CD4-positive, CD25-positive, alpha-beta regulatory T cell (primary cell): ENCODE measurements at places on chromosomes 6 and 20.
A peak's percentile ranks its signal among the peaks of the same experiment; 100 is the strongest.

DNA sequence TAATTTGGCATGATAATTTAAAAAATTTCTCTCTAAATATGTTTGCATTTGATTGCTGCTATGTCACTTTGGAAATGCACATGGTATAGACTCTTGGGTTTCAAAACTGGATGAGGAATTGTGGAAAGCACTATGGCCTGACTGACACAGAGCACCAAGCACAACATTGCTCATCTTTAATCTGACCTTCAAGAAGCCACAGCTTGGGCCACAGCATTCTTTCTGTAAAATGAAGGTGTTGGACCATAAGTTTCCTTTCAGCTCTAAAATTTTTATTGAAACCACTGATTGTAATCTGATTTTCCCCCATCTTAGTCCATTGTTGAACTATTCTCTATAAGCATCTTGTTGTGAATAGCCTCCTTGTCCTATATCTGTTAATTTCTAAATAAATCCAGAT is 41.0 kb downstream of the QKI start:
- no peak for DNase-seq

DNA sequence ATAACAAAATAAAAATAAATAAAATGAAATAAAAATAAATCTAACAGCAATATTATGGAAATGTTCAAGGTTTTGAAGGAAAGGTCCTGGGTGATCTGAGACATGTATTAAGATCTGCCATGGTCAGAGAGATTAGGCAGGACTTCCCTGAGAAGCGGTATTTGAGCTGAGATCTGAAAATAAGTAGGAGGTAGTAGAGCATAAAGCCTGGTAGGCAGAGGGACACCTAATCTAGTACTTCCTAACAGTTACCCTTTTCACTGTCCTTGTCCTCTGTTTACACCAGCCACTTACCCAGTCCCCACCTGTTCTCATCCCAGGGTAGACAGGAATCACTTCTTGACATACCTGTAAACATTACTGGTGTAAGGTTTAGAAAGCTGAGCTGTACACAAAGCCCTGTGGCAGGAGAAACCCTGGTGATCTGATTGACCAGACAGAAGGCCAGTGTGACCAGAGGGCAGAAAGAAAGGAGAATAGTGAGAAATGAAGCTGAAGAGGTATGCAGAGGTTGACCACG is 8.3 kb upstream of the ZNF318 start:
- DNase-seq = no peak

- DNase-seq = no peak
Measured at GRCh38 chr6:13425270-13425873, 62.0 kb downstream of the GFOD1 start.

DNA sequence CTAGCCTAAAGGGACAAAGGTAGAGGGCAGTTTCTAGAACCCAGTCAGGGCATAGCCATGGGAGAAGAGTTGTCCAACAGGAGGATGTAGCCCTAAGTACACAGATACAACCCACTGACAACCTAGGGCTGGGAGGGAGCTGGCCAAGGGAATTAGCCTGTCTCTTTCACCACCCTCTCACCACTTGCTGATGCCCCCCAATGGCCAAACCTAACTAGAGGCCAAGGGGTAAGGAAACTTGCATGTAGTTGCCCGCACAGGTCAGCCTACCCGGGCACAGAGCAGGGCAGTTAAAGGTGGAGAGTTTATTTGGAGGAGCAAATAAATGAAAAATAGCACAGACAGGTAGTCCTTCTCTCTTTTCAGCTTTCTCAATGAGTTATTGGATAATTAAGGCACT is 143.3 kb downstream of the LRFN2 start:
- no peak for DNase-seq

- peak; percentile 83 for DNase-seq
Measured at GRCh38 chr6:39225946-39226437, 3.3 kb downstream of the KCNK5 start.

- no peak for DNase-seq
Measured at GRCh38 chr6:25297823-25298522, 18.8 kb downstream of the CARMIL1 start.

DNA sequence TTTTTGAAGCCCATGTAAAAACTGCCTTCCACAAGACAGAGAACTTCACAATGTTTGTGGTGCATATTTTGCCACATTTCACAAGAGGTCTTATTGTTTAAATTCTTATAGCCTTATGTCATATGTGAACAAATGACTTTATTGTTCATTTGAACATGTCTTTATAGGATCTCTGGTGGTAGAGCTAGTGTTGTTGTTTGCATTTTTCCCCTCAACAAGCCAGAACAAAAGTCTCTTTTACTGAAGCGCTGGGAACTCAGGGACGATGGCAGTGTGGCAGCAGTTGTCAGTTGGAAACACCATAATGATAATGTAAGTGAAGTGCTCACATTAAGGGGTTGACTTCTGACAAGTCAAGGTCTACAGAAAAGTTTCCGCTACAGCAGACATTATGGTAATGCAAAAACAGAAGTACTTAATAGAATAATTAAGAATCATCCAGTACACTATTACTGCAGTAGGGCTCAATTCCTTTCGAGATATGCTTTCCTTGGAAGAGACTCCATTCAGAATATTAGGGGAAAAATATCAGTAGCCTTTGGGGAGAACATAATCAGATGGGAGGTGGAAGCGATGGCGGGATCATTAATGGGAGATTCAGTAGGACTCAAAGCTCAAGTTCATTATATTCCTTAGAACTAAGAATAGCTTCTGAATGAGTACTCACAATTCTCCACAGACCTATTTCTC is 180.0 kb downstream of the GJA10 start:
- no peak for DNase-seq

DNA sequence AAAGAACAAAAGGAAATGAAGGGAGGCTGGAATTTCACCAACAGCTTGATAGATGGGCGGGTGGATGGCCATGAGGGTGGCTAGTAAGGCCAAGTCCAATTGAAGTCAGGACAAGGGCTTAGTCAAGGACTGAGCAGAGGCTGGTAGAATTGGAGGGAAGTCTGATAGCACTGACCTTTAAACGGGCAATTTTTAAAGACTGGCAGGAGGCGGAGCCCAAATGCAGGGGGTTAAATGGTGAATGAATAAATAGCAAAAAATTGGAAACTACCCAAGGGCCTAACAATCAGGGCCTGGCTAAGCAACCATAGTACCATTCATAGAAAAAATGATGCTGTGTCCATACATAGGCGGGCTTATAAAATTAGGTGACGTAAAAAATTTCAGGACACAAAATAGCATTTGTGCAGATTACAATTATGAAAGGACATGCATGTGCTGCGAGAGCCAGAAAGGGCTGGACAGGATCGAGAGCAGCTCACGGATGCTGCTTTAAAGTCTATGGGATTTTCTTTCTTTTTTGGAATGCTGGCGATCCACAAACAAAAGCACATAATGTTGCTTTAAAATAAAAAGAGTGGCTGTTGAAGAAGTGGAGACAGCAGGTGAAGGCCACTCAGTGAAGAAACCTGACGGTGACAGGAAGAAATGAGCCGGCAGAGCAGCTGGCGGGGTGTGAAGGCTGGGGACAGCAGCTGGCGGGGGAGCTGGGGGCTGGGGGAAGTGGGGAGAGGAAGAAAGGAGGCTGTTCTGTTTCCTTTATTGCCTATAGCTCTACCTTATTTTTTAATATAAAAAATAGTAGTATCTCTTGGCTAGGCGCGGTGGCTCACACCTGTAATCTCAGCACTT is 42.8 kb upstream of the TAF8 start:
- DNase-seq = peak; percentile 42

DNA sequence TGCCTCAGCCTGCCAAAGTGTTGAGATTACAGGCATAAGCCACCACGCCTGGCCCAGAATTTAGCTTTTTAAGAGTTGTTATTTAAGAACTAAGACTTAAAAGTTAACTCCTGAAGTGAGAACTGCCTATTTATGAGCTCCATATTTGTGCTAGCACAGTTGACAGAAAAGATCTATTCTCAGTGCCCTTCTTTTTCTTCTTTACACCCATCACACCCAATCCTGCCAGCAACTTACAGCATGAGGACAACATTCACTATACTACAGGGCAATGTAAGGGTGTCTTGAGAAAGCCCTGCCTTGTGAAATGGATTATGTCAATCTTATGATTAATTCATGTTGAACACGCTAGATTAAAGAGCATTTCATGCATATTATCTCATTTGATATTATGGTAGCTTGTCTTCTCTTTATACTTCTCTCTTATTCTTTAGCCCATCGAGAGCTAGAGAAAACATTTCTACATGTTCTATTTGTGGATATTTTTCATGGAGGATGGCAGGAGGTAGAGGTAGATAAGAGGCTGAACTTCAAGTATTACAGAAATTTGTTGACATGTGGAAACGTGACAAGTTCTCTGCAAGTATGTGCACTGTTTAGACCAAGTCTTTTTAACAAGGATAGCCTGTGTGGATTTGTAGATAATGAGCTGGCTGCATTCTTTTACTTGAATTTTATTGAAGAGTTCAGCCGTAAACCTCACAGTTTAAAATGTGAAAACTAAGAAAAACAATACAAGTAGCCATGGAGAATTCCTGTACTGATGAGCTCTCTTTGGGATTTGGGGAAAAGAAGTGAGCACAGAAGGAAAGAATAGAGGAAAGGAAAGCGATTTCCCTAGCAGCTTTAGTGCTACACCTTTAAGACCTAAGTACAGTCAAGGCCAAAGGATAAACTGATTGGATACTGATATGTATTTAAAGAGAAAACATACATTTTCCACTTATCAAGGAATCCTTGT is 212.2 kb downstream of the ARHGAP18 start:
- DNase-seq = no peak

GRCh38 chr6:35795453-35796071 is 1.6 kb downstream of the CLPS start:
- DNase-seq = no peak

DNA sequence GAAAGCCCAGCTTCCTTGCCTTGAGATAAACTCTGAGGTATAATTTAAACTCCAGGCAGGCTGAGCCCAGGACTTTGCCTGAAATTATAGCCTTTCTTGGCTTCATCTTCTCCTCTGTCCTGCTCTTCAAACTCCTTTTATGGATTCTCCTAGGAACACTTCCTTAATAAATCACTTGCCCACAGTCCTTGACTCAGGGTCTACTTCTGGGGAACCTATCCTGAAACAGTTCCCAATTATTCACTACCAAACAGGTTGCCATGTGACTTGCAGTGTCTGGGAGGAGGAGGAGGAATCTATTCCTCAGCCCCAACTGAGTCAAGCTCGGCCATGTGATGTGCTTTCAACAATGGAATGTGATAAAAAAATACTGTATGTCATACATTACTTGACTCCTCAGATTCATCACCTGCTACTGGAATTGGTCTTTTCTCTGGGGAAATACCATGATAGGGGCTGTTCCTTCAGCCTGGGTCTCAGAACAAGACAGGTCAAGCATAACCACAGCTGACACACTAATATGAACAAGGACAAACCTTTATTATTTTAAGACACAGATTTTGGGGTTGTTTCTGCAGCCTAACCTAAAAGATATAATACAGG is 20.5 kb upstream of the CDKN1A start:
- no peak for DNase-seq

DNA sequence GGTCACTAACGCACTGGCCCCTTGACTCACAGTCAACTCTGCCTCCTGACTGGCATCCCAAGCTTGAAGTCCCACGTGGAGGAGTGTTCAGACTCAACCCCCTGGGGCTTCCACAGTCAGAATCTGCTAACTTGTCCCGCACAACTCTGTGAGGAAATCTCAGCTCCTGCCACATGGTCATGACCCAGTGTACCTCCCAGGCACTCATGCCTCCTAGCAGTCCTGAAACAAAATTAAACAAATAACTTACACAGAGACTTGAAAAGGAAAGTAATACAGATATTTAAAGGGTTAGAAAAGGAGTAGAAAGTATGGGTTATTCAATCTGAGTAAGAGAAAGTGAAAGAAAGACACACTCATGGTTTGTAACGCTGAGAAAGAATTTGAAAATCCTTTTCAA is 134.9 kb downstream of the GMDS start:
- no peak for DNase-seq

DNA sequence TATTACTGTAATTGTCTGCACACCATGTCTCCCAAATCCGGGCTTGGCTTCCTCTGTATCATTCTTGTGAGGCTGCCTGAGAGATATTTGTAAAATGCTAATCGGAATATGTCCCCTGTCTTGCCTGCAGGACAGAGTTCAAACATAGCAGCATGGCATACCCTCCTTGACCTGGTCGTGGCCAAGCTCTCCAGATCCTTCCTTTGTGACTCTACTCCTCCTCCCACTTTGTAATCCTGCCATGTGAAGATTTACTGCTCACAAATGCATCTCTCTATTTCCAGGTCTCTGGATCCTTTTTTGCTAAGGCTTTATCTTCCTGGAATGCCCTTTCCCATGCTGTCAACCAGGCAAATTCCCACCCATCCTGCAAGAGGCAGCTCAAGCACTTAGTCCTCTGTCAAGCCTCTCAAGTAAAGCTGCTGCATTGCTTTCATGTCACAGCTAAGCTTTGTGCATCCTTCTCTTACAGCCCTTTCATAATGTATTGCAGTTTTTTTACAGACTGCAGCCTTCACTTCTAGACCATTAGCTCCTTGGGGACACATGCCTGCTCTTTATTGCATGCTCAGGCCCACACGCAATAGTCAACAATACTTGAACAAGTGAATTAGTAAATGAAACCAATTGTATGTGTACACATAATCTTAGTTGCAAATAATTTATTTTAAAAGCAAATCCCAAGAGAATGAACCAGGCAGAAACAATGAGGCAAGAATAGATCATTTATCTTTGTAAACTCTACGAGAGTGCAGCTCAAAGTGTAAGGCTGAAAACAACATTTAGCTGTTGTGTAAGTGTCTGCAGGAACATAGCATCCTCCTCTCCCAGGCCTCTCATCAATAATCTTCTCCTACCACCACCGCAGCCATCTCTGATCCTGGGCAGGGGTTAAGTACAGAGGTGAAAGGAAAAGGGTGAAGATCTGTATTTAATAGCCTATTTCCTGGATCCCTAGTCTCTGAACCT is 45.8 kb downstream of the HIVEP2 start:
- no peak for DNase-seq

GRCh38 chr20:10679269-10679668 is 5.5 kb upstream of the JAG1 start:
- DNase-seq = no peak

GRCh38 chr20:54267483-54268003 is 59.7 kb downstream of the PFDN4 start:
- DNase-seq = no peak

GRCh38 chr6:45163952-45164766 is 164.0 kb upstream of the RUNX2 start:
- peak; percentile 23 for DNase-seq

DNA sequence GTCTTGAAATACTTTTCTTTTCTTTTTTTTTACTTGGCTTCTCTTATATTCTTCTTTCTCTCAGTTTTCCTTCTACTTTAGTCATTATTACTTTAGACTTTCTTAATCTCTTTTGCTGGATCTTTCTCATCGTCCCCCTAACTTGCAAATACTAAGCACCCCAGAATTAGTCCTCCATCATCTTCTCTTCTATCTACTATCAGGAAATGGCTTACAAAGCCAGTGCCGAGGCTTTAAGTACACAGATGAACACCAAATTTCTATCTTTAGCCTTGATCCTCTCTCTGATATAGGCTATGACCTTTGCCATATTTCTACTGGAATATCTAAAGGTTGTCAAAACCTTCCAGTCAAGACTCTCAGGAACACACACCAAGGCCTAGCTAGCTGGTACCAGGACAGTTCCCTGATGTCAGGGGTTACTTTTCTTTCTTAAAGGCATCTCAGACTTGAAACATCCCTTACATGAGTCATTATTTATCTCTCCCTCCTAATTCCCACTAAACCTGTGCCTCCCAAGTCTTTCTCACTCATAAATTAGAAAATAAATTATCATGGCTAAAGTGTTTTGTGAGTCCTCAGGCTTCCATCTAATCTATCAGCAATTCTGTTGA is 278.6 kb upstream of the TCF21 start:
- DNase-seq = no peak

GRCh38 chr6:74075323-74075722 is 379.3 kb downstream of the CD109 start:
- no peak for DNase-seq
